ENCODE measurements at places on chromosomes 7 and 10.
A peak's percentile ranks its signal among the peaks of the same experiment; 100 is the strongest.

DNA sequence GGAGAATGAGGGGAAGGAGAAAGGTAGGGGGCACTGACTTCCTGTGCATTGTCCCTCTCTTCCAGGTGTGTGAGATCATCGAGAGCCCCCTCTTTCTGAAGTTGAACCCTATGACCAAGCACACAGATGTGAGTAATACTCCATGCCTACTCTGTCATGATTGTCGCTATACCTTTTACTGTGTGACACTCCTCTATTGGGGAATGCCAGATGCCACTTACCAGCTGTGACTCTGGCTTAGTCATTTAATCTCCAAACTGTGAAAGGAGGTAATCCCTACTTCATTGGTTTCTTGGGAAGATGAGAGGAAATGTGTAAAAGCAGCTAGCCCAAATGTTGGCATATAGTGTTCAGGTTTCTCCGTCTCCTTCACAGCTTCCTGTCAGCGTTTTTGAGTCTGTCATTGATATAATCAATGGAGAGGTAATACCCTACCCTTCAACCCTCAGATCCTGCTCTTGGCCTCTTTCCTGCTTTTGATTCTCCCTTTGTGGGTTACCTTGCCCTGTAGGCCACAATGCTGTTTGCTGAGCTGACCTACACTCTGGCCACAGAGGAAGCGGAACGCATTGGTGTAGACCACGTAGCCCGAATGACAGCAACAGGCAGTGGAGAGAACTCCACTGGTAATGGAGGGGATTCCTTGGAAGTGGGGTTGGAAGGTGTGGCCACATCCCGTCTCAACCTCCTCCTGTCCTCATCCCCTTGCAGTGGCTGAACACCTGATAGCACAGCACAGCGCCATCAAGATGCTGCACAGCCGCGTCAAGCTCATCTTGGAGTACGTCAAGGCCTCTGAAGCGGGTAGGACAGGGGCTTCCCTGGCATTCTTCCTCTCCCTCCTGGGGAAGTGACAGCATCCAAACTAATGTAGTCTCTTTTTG, 2.0 kb downstream of the COPS6 start:
- no peak for DNase-seq

GRCh38 chr10:130875897-130876472, 435.5 kb downstream of the TCERG1L start:
- DNase-seq, result no peak

GRCh38 chr10:74683621-74684364, 142.6 kb upstream of the KAT6B start:
- no peak for DNase-seq

- DNase-seq, result no peak
These were observed 457.3 kb downstream of the ETV1 start for GRCh38 chr7:13532028-13532753.

DNA sequence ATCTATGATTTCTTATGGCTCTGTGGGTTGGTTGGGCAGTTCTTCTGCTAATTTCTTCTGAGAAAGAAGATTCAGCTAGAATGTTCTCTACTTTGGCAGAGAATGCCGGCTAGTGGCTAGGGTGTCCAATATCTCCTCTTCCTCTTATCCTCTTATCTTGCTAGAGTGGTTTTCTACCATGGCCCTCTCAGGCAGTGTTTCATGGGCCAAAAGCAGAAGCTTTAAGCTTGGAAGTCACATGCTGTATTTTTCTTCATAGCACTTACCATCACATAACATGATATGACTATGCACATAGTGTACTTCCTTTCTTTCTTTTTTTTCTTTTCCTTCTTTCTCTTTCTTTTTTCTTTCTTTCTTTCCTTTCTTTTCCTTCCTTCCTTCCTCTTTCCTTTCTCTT, 140.0 kb downstream of the ITGB8 start:
- DNase-seq, result no peak

DNA sequence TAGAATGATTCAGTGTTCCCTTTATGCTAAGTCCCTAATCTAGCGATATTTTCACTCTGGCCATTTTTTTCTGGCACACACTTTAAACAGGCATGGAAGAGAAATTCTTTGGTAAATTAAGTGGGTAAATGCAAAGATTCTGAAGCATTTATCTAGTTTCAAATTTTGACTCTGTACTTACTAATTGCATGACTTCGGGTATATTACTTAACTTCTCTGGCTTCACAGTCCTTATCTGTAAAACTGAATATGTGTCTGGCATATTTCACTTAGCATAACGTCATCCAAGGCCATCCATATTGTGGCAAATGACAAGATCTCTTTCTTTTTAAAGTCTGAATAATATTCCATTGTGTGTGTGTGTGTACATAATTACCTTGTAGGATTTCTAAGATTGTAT, 114.5 kb downstream of the MBL2 start:
- no peak for DNase-seq

GRCh38 chr7:66505531-66506451, 122.9 kb upstream of the KCTD7 start:
- DNase-seq, result no peak

- DNase-seq, result no peak
These were observed 10.9 kb downstream of the NRBF2 start for GRCh38 chr10:63143987-63144386.

- no peak for DNase-seq
These were observed 26.6 kb downstream of the PLAU start for GRCh38 chr10:73937333-73938043.

- DNase-seq, result no peak
These were observed 48.2 kb downstream of the GSDME start for GRCh38 chr7:24709051-24709450.

DNA sequence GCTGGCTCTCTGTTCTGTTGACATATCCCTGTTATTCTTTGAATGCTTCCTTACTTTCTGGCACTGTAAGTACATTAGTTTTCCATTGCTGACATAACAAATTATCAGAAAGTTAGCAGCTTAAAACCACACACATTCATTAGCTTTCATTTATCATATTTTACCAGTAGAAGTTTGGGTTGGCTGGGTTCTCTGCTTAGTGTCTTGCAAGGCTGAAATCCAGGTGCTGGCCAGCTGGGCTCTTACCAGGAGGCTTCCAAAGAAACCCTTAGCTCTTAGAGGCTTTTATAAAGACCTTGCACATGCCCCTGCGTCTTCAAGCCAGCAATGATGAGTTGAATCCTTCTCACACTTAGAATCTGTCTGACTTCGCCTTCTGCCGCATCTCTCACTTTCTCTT, 160.6 kb downstream of the MLLT10 start:
- DNase-seq, result no peak

DNA sequence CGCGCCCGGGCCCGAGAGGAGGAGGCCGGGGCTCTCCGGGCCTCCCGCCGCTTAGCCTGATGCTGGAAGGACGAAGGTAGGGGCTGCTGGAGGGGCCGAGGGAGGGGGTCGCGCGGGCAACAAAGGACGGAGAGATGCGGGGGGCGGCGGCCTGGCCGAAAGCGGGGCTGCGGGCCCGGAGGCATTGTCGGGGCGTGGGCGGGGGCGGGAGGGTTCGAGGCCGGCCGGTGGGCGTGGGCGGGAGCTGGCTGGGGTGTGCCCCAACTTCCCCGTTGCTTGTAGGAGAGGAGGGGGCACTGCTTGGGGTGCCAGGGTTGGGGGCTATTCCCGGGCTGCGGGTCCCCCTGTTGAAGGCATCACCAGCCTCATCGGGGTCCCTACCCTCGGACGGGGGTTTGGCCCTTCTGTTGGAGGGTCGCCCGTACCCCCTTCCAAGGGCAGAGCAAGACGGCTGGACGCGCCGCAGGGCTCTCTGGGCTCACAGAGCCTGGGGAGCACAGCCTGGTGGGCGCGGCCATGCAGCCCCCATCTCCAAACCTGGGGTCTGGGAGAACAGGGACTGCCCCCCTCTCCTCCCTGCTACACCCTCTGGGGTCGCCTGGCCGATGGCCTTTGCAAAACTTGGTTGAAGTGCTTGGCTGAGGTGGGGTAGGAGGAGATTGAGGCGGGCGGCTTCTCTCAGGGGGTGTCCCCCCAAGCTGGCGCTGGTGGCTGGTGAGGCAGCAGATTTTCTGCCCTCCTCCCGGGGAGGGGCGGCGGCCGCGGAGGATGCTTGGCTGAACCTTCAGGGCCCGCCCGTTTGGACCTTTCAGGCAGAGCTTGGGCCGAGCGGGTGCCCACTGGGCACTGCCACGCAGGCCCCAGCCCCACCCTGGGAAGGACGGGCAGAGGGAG, 699 bp downstream of the CLIP2 start:
- no peak for DNase-seq

GRCh38 chr10:34791947-34792346, 23.1 kb downstream of the PARD3 start:
- no peak for DNase-seq

DNA sequence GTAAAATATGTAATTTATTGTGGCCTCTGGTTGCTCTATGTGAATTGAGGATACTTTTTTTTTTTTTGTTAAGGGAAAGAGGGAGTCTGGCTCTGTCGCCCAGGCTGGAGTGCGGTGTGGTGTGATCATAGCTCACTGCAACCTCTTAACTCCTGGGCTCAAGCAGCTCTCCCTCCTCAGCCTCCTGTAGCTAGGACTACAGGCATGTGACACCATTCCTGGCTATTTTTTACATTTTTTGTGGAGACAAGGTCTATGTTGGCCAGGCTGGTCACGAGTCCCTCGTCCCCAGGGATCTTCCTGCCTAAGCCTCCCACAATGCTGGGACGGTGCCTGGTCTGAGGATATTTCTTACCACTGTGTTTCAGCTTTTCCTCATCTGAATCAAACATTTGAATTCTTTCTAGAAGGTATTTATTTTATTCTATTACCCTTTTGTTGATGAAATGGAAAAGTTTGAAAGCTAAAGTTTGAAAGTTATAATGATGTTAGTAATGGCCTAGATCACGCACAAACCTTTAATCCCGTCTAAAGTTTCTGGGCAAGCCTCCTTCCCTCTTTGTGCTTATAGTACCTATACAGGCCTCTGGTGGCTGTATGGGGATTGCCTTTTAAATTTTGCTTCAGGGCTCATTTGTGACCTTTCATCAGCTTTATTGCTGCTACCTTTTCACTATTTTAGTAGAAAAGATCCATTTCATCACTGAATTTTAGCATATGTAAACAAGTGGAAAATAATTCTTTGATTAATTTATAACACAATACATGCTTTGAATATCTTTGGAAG, 2.0 kb downstream of the IFRD1 start:
- DNase-seq, result no peak

- DNase-seq, result peak; percentile 28
These were observed at the start of gene PTPRE for GRCh38 chr10:127906548-127907377. TSS of gene PTPRE (plus strand) at chr10:127907103. CDS start at chr10:128040882, 133,779 bp downstream.

GRCh38 chr10:110459600-110459999, 38.1 kb upstream of the DUSP5 start:
- no peak for DNase-seq

- no peak for DNase-seq
These were observed 18.1 kb upstream of the SORBS1 start for GRCh38 chr10:95579292-95579691.

DNA sequence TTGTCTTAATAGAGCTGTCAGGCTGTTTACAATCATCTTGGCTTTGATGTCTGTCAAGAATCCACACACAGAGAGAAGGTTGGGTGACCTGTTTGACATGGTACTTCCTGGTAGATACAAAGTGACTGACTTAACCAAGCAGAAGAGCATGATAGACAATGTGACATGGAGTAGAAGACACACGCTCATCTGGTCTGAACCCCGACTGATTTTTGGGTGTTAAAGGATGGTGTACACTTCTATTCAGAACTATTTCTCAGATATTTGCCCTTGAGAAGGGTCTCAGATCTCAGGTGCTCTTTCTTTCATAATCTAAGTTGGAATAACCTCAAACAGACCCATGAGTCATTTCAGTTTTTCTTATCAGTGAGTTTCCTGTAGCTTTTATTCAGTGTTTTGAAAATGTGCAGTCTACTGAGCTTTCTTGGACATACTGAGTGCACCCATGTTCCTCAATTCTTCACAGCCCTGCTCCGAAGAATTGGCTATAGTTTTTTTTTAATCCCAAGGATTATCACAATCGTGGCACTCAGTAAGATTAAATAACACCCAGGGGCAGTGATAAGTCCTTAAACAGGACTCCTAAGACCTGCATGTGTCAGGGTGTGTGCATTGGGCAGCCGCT, 46.4 kb upstream of the NXPH1 start:
- DNase-seq, result no peak

- DNase-seq, result no peak
These were observed 462.8 kb downstream of the GALNT17 start for GRCh38 chr7:71594736-71595135.

DNA sequence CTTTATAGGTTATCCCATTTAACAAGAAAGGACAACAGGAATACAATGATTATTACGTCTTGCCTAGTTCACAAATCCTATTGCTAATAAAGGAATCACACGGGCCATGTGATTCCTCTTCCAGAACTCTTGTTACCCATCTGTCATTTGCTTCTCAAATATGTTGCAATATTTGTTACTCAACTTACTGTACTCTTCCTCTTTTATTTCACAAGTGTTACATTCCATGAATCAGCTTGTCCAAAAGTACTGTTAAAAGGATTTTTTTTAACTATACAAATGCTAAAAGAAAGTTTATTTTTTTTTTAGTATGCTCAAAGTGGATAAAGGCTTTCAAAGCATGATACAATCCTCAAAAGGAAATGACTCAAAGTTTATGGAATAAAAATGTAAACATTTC, 3.9 kb upstream of the CD36 start:
- DNase-seq, result peak; percentile 71

GRCh38 chr7:133118261-133118660, 36.4 kb upstream of the CHCHD3 start:
- DNase-seq, result no peak

GRCh38 chr10:24951201-24952142, 934 bp downstream of the PRTFDC1 start:
- DNase-seq, result no peak

DNA sequence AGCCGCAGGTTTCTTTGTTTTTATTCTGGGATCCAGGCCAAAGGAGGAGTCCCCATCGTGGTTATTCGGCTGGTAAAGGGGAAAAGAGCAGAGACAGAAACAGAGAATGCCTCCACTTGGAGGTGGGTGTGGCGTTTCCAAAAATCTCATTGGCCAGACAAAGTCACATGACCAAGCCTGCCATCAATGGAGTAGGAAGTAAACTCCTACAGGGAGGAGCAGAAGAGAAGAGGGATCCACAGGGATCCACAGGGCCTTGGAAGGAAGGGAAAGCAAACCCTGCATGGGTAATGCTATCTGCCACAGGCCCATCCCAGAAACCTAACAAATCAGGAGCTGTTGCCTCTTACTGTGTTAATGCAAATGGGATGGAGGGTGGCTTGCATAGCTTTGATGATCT, 425.7 kb upstream of the GALNT17 start:
- no peak for DNase-seq

Measured in GM04504 (cell line).